Spleen (tissue), 13 donors: ENCODE measurements at places on chromosomes 2 and 18. TPM values are rescaled to one million over a fixed set of nuclear protein-coding genes. Genes with fewer than 3 reads are reported as not detected.

DNA sequence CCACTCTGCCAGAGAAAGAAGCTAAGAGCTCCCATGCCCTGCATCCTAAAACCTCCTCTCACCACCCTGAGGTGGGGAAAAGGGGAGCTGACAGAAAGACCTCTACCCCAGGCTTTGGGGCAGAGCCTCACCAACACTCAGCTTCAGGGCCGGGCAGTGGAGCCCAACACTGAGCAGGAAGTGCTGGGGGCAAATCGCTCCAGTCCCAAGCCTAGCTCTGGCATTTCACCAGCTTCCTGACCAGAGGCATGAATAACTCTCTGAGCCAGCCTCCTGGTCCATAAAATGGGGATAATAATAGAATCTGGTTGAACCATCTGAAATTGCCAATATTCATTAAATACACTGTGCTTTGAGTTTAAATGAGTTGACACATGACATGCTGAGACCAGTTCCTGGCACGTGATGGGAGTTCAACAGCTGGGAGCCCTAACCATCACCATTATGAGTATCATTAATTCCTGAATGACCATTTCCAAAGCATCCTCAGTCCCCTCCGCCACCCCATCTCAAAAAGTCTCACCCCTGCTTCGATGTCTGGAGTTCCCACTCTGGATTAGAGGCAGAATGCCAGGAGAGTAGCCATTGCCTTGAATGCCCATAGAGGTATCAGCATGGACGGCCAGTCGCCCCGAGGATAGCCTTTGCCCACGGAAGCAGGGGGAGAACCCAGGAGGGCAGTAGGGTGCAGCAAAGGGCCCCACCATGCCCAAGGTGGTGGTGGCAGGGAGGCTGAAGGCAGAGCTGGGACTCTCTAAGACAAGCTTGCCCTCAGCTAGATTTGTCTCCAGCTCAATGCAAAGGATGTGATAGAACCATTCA, 153.4 kb downstream of the TNS1 start:
- H3K4me1 ChIP-seq: peaks cover 96% of the 10 kb centered on the region
- H3K27ac ChIP-seq: no peak overlapping the region
- H3K4me3 ChIP-seq: no peak overlapping the region
- peaks cover 32% of the 10 kb centered on the region for H3K36me3 ChIP-seq
- DNase-seq: peak; percentile 72
- H3K27me3 ChIP-seq: no peaks in the 10 kb centered on the region

DNA sequence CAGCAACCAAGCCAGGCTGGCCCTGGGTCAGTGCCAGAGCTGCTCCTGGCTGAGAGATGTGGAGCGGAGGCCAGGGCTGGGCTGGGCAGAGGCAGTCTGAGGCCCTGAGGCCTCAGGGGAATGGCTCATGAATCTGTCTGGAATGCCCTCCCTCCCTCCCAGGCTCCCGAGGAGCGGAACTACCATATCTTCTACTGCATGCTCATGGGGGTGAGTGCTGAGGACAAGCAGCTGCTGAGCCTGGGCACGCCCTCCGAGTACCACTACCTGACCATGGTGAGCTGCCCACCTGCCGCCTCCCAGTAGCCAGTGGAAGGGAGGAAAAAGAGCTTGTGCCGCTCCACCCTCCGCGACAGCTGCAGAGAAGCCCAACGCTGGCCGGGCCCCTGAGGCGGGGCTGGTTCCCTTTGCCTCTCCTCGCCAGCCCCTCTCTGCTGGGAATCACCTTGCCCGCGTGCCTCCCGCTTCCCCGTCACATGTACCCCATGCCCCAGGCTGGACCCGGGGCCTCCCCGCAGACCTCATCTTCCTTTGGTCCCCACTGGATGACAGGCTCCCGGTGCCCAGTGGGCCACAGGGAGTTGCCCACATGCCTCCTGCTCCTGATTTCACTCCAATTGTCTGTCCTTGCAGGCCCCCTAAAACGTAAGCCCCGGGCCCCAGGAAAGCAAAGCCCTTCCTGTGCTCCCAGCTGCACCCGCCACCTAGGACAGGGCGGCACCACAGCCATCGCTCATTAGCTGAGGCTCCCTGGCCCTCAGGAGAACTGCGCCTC, 41.1 kb downstream of the MYO7B start:
- H3K27me3 ChIP-seq: no peaks in the 10 kb centered on the region
- no peak overlapping the region for H3K4me3 ChIP-seq
- H3K36me3 ChIP-seq: no peaks in the 10 kb centered on the region
- peak; percentile 70 for DNase-seq
- peaks cover 7% of the 10 kb centered on the region for H3K4me1 ChIP-seq
- H3K27ac ChIP-seq: no peak overlapping the region

- peak overlapping the region; percentile 85 for H3K27ac ChIP-seq
- no peaks in the 10 kb centered on the region for H3K36me3 ChIP-seq
- no peaks in the 10 kb centered on the region for H3K27me3 ChIP-seq
- DNase-seq: peak; percentile 92
- no peak overlapping the region for H3K4me3 ChIP-seq
Measured at GRCh38 chr2:136206613-136207012, 88.7 kb upstream of the CXCR4 start.

DNA sequence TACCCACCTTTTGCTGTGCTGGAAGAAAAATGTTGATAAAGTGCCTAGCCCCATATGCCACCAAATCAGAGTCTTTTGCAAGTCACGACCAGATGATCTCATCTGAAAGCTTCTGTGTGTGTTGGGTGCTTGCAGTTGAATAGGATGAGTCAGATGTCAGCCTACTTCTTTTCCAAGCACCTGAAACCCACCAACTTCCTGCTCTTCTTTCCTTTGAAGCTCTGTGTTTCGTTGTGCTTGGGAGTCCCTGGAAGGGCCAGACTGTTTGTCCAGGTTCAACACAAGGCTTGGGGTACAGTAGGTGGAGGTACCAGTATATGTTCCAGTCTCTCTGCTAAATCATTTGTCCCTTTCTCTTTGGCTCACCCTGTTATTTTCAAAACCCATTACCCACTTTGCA, 36.8 kb upstream of the LCLAT1 start:
- H3K4me3 ChIP-seq: no peak overlapping the region
- H3K4me1 ChIP-seq: peaks cover 48% of the 10 kb centered on the region
- no peaks in the 10 kb centered on the region for H3K27me3 ChIP-seq
- H3K36me3 ChIP-seq: no peaks in the 10 kb centered on the region
- no peak overlapping the region for H3K27ac ChIP-seq

DNA sequence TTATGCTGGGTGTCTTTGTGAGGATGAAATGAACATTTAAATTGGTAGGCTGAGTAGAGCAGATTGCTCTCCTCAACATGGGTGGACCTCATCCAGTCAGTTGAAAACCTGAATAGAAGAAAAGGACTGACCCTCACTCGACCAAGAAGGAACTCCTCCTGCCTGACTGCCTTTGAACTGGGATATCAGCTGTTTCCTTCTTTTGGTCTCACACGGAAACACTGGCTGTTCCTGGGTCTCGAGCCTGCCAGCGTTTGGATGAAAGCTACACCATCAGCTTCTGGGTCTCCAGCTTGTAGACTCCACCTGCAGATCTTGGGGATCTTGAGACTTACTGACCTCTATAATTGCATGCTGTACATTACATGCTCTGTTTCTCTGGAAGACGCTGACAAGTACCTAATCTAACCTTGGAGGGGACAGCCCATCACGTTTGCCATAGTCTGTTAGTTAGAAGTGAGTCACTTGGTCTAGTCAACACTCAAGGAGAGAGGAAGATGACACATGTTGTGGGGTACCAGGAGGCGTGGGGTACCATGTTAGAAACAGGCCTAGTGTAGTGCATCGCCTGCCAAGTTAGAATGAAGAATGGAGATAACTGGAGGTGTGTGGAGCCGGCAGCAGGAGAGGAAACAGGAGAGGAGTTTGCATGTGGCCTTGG, 267.0 kb downstream of the MREG start:
- no peaks in the 10 kb centered on the region for H3K36me3 ChIP-seq
- no peak overlapping the region for H3K27ac ChIP-seq
- H3K4me3 ChIP-seq: no peak overlapping the region
- H3K27me3 ChIP-seq: no peaks in the 10 kb centered on the region

DNA sequence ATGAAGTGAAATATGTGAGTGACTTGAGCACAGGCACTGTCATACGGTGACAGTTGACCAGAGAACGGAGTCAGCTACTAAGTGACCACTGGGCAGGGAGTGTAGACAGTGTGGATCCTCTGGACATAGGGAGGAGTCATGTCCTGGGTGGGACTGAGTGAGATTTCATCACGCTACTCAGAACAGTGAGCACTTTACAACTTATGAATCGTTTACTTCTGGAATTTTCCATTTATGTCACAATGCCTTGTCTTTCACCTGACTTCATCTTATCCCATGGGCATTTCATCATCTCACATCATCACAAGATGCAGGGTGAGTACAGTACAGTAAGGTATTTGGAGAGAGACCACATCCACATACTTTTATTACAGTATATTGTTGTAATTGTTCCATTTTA, 29.0 kb downstream of the PTPRM start:
- no peaks in the 10 kb centered on the region for H3K4me1 ChIP-seq
- no peak for DNase-seq
- H3K4me3 ChIP-seq: no peak overlapping the region
- H3K27ac ChIP-seq: no peak overlapping the region
- H3K27me3 ChIP-seq: no peaks in the 10 kb centered on the region
- no peaks in the 10 kb centered on the region for H3K36me3 ChIP-seq

The CCDC102B gene
- 5.5 TPM for total RNA-seq

- no peaks in the 10 kb centered on the region for H3K36me3 ChIP-seq
- peaks cover 40% of the 10 kb centered on the region for H3K4me1 ChIP-seq
- peak overlapping the region; percentile 83 for H3K27ac ChIP-seq
- H3K4me3 ChIP-seq: peak overlapping the region; percentile 65
- H3K27me3 ChIP-seq: no peaks in the 10 kb centered on the region
Measured at GRCh38 chr2:106159866-106160785, 34.0 kb downstream of the UXS1 start.

The SIX3 gene
- total RNA-seq: not detected

GRCh38 chr2:68031542-68032160, 31.2 kb downstream of the C1D start:
- DNase-seq: no peak
- no peaks in the 10 kb centered on the region for H3K27me3 ChIP-seq
- H3K4me3 ChIP-seq: no peak overlapping the region
- H3K36me3 ChIP-seq: no peaks in the 10 kb centered on the region
- H3K27ac ChIP-seq: no peak overlapping the region
- no peaks in the 10 kb centered on the region for H3K4me1 ChIP-seq

DNA sequence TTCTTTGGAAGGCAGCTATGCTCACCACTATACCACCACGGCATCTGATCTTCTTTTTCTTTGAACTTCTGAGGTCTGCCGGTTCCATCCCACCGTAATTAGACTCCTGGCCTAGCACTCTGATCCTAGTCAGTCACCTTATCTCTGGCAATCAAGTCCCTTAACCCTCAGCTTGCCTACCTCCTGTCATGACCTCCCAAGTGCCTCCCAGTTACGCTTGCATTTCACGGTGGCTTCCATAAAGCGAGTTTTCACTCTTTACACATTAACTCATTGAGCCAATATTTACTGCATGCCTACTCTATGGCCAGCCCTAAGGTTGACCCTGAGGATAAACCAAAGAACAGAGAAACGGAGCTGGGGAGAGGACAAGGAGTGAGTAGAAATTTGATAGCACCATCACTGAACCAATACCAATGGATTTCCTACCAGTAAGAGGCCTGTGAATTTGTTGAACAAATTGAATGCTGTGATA, 37.8 kb upstream of the TMEM182 start:
- H3K4me1 ChIP-seq: no peaks in the 10 kb centered on the region
- DNase-seq: no peak
- no peak overlapping the region for H3K4me3 ChIP-seq

- no peak overlapping the region for H3K4me3 ChIP-seq
- no peak for DNase-seq
- no peaks in the 10 kb centered on the region for H3K27me3 ChIP-seq
- H3K36me3 ChIP-seq: no peaks in the 10 kb centered on the region
Measured at GRCh38 chr2:1054399-1054798, 103.8 kb downstream of the SNTG2 start.

DNA sequence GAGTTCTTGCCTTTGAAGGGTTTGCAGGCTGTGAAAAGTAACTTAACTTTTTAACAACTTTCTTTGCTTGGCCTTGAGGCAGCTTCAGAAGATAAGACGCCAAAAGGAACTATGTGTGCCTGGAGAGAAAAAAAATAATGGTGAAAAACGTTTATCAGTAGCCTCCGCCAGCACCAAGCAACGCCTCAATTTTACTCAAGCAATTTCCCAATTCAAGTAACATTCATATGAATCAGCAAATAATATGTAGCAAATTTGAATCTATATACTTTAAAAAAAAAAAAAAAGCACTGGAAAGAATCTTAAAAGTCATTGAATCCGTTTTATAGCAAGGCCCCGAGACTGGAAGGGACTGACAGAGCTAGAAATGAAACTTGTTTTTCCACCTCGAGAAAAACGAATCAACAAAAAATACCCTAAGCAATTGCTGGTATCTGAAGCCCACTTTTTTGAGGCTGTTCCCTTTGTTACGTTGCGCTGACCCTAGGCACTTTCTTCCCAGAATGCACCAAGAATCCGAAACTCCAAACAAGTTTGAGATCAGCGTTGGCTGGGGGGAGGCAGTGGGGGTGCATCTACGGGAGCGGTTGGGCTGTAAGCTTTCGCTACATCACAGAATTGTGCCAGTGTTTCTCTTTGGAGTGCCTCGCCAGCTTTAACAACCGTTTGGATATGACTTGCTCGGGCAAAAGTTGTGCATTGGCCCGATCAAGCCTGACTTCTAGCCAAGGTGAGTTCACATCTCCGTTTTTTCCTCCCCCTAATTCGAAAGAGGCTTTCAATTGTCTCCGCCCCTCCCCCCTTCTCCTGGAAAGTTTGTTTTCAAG, 2.7 kb upstream of the TGIF1 start:
- peak; percentile 83 for DNase-seq
- no peaks in the 10 kb centered on the region for H3K27me3 ChIP-seq
- peaks cover 37% of the 10 kb centered on the region for H3K4me1 ChIP-seq
- H3K4me3 ChIP-seq: peak overlapping the region; percentile 74
- peak overlapping the region; percentile 99 for H3K27ac ChIP-seq

DNA sequence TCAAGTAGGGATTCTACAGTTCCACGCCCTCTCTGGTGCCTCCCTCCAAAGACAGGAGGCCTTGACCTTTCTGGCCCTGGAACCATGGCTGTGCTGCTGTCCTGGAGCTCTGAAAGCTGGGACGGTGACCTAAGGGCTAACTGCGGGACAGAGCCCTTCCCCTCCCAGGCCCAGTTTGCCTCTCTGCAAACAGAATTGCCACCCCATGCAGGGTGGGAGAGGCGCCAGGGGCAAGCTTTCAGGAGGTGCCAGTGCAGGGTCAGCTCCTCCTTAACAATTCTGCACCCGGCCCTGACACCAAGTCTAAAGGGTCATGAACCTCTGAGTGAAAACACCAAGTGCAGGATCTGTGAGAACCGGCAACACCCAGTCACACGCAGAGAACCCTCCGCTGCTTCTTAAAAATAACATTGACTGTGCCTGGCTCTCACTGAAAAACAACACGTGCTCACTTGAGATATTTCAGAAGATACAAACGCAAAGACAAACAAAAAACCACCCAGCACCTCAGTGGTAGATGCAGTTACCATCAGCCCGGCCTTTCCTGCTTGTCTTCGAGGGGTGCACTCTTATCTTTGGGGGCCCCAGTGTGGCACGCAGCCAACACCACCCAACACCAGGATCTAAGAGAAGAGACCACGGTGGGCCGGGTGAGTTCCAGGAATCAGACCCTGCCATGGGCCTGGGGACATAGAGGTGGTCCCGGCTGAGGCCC, 1.1 kb upstream of the SNED1 start:
- H3K27me3 ChIP-seq: no peaks in the 10 kb centered on the region
- H3K36me3 ChIP-seq: peaks cover 3% of the 10 kb centered on the region
- H3K27ac ChIP-seq: peak overlapping the region; percentile 89
- peak; percentile 72 for DNase-seq
- H3K4me3 ChIP-seq: no peak overlapping the region
- peaks cover 88% of the 10 kb centered on the region for H3K4me1 ChIP-seq
